ENCODE measurements at places on chromosomes 1 and 21.

DNA sequence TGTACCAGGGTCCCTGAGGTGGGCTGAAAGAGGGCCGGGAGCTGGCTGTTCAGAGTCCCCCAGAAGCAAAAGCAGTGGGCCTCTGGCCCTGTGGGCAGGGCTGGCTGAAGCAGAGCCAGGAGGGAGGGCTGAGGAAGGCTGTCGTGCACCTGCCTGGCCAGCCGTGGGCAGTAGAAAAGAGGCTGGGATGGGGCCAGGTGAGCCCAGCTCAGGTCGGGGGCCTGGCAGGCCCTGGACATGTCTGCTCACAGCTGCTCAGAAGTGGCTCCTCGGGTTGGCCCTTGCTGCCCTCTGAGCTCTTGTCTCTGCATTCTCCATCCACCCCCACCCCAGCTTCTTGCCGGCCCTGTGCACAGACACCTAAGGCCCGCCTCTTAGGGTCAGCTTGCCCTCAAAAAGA is 60.0 kb downstream of the TCP10L start:
- no peak for DNase-seq

DNA sequence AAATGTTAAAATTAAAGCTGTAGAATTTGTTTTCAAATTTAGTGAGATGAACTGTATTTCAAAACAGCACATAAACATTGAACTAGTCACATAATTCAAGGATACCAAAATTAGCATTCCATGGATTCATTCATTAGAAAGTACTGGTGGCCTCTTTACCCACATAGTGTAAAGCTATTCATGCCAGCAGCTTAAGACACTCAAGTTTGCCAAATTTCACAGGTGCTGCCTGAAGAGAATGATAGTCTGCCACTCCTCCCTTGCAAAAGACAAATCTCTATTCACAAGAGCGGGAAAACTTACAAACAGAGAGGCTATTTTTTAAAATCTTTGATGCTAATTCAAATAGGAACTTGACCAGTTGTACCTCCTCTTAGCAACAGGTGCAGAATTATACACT is 337.0 kb downstream of the BRINP3 start:
- DNase-seq = no peak

GRCh38 chr1:217135569-217135915 is 412.3 kb upstream of the ESRRG start:
- no peak for DNase-seq

DNA sequence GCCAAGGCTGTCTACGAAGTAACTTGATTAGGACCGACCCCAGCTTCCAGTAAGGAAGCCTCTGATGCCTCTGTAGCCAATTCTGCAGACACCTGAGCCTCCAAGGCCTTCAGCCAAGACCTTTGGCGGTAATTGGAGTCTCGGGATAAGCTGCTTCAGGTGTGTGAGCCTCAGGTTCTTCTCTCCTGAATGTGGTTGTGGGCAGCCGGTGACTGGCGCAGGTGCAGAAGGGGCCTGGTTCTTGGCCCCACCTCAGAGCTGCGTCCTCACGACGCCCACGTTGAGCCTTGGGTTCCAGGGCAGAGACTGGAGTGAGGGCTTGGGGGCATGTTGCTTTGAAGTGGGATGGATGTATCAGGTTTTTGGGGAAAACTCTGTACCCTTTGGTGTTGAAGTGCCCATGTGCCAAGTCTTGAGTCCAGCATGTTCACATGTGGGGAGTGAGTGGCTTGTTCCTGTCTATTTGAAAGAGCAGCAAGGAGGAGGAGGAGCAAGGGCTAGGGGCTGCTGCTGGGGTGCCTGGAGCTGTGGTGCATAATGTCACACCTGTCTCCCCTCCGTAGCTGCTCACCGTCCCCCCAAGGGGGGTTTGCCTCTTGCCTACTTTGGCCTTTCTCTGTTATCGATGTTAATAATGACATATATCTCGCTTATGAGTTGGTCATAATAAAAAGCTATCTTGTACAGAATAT is 1.4 kb downstream of the PSEN2 start:
- DNase-seq = no peak

GRCh38 chr1:209249785-209250440 is 333.6 kb upstream of the CAMK1G start:
- no peak for DNase-seq

DNA sequence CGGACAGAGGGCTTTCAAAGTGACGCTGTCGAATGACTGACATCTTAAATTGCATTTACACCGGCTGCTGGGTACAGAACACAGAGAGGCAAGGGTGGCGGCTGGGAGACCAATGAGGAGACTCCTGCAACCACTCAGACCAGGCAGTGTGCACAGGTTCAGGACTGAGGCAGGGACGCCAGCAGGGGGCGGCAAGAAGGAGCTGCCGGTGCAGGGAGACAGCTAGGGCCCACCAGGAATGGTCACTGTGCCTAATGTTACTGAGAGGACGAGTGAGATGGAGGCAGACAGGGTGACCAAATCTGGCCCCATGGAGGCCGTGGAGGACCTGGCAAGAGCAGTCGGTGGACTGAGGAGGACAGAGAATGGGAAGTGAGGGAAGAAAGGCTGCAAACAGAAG is 23.5 kb downstream of the GLIS1 start:
- DNase-seq = no peak

DNA sequence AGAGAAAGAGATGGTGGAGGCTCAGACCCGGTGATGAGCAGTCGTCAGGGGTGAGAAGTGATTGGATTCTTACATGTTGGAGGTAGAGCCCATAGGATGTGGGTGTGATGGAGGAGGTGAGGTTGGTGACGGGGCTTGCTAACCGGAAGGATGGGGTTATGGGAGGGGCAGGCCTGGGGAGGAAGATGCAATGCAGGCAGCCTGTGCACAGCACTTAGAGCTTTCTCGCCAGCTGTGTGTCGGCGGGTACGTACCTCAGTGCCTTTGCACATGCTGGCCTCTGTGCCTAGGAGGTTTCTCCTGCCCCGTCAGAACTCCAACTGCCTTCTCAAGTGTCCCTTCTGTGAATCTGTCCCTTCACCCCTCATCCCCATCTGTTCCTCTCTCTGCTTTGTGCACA is 2.9 kb upstream of the BSND start:
- DNase-seq = no peak

DNA sequence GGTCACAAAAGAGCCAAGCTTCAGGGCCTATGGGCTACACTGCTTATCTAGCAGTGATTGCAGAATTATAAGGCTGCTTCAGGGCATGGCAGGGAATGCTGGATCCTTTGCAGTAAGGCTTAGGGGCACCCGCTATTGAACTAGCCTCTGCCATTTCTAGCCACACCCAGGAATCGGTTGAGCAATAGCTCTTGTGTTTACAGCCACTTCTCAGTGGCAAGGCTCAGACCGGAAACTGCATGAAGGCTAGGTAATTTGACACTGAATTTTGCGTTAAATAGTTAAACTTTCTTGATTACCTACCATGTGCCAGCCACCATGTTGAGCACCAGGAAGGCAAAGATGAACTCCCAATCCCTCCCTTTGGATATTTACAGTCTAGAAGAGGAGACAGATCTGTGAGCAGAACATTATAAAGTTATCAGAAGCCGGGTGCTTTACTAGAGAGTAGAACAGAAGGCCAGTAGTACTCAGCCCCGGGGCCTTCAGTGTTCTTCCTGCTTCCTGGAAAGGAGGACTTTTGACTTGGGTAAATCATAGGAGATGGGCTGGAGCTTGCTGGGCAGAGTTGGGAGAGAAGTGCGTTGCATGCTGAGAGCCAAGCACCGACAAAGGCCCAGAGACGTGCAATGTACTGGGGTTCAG is 98.6 kb upstream of the LPGAT1 start:
- no peak for DNase-seq

- DNase-seq = no peak
Observed at GRCh38 chr1:172671591-172671990, 12.7 kb downstream of the FASLG start.

GRCh38 chr21:42186591-42186990 is 32.3 kb upstream of the ABCG1 start:
- DNase-seq = no peak

- peak; percentile 79 for DNase-seq
Observed at GRCh38 chr1:110053552-110054428, 16.7 kb downstream of the ALX3 start.

- DNase-seq = no peak
Observed at GRCh38 chr1:25118546-25118945, 113.8 kb downstream of the SYF2 start.

GRCh38 chr21:27300770-27301169 is 333.9 kb upstream of the ADAMTS5 start:
- DNase-seq = no peak

- DNase-seq = no peak
Observed at GRCh38 chr21:27346041-27346448, 379.2 kb upstream of the ADAMTS5 start.

DNA sequence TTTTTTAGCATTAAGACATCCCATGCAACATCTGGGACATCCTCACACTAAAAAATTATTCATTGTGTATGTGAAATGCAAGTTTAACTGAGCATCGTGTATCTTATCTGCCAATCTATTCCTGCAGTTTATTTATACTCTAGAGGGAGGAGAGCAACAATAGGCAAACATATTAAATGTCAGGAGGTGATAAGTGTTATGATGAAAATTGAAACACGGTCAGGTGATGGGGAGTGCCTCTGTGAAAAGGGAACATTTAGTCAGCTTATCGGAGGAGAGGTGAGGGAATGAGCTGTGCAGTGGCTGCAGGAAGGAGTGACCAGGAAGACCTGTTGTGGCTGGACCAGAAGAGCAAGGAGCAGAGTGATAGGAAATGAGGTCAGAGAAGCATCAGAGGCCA is 775 bp upstream of the EFCAB14 start:
- no peak for DNase-seq

DNA sequence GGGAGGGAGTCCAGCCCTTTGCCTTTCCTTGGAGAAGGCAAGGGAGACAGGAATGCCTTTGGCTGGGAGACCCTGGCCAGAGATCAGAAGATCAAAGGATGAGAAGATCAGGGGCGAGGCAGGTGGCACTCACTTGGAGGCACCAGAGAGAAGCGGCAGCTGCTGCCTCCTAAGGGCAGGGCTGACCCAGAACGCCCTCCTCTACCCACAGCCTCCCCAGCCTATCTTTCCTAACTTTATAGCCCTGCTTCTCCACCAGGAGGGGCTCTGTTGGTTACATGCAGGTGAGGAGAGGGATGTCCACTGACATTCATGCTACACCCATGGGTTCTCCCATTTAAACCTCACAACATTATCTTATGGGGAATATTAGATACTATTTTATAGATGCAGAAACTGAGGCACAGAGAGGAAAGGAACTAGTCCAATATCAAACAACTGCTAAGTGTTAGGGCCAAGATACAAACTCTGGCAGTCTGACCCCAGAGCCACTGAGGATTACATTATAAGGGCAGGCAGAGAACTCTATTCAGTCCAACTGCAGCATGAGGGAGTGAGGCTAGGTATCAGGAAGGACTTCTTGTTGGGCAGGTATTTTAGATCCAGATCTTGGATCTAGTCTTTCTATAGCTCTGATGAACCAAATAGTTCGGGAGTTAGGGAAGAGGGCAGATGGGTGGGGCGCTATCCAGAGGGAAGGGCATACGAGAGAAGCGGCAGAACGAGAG is 19.9 kb downstream of the LGR6 start:
- no peak for DNase-seq

DNA sequence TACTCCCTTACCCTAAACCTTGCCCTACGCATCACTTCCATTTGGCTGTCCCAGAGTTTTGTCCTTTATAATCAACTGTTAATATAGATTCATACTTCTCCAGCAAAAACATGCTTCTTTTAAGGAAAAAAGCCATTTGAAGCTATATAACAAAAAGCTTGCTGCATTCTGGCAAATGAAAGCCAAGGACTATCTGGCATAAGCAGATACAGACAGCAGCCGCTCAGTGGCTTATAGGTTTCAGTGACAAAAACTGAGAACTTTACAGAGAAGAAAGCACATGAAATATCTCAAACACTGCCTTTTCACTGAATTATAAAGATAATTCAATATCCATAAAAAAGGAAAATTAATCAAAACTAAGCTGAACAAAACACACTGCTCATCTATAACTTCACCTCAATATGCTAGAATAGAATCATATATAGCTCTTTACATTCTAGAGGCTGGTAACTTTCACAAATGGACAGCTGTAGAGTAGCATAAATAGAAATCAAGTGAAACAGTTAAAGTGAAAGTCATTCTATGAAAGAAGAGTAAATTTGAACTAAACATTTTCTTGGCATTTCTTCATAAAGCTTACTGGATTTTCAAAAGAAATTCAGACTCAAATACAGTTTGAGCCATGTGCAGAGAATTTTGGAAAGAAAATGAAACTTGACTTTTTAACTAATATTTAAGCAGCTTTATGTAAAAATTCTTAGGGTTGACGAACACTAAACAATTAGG is 19.6 kb downstream of the CDC42BPA start:
- DNase-seq = no peak

- no peak for DNase-seq
Observed at GRCh38 chr1:86645851-86646250, 58.5 kb upstream of the SH3GLB1 start.

DNA sequence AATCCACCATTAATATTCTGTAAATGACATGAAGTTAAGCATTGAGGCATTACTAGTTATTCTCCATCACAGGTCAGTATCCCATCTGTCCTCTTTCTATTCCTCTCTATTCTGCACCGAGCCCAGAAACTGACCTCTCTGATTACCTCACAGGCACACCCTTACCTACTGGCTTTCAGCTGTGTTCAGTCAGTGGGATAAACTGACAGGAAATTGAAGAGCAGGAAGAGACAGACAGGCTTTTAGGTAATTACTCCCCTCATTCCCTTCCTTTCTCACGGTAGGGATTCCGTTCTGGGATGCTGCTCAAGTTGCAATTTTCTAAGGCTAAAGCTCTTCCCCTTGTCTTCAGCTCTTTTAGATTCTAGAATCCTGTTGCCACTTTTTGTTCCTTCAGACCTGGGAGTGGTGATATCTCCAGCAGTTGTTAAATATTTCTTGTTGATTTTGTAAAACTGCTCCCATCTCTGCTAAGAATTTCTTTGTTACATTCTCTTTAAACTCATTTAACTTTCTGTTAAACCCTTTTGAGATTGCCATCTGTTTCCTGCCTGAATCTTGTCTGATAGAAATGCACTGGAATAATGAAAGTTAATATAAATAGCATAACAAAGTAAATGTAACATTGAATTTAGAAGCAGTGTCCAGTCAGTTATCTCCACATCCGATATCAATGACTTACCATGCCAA is 1063.4 kb downstream of the PLA2G4A start:
- no peak for DNase-seq

DNA sequence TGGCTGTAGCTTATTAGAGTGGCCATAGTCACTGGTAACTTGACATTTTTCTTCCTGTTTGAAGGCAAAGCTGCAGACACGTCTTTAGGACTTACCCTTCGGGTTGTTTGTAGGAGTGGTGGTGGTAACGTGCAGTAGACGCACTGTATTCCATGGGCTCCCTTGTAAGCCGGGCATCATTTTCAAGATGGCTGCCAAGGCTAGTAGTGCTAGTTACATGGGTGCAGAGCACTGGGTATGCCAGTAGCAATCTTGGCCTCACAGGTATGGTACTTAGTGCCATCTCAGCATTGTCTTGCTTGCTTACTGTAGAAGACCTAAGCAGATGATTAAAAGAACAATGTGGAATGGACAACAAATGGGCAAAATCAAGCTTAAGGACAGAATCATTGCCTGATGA is 1.9 kb downstream of the YBX1 start:
- no peak for DNase-seq

- DNase-seq = no peak
Observed at GRCh38 chr1:59699227-59699847, 115.4 kb upstream of the HOOK1 start.

GRCh38 chr1:156947818-156948525 is 27.5 kb downstream of the LRRC71 start:
- DNase-seq = no peak

All from suprapubic skin (tissue), 4 donors.